RCC 7860 (cell line): ENCODE measurements at places on chromosomes 3 and 15.

- no peak for DNase-seq
Measured at GRCh38 chr3:70970171-70970570, 613.4 kb downstream of the FOXP1 start.

GRCh38 chr3:188322135-188322887 lies 168.4 kb downstream of the LPP start:
- no peak for DNase-seq

DNA sequence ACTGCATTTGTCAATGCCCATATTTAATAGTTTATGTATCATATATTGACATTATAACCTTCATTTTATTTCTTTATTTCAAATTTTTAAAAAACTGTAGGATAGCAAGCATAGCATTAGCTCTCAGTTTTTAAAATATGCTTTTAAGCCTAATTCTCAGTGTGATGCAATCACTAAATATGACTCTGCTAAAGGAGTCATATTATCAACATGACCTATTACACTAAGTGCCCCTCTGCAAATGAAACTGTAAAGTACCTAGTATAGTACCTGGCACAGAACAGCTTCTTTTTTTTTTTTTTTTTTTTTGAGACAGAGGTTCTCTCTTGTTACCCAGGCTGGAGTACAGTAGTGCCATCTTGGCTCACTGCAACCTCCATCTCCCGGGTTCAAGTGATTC lies 179.4 kb upstream of the CGNL1 start:
- DNase-seq, result no peak

DNA sequence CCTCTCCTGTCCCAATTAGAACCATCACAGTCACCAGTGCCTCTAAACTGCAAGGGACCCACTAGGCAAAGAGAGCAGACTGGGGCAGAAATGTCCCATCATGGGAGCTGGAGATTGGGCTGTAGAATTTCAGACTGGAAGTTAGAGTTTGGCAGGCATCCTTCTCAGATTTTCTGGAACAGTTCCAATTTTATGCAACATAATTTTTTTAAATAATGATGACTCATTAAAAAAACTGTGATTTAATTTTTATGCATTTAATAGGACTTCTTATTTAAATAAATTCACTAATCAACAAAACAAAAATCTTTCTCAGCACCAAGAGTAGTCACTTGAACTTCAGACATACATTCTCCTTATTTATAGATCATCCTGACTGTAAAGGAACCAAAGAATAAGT lies 84.6 kb upstream of the SLC7A14 start:
- DNase-seq, result no peak

- DNase-seq, result peak; percentile 91
Measured at GRCh38 chr3:117622171-117622841, 912.7 kb downstream of the TUSC7 start.

DNA sequence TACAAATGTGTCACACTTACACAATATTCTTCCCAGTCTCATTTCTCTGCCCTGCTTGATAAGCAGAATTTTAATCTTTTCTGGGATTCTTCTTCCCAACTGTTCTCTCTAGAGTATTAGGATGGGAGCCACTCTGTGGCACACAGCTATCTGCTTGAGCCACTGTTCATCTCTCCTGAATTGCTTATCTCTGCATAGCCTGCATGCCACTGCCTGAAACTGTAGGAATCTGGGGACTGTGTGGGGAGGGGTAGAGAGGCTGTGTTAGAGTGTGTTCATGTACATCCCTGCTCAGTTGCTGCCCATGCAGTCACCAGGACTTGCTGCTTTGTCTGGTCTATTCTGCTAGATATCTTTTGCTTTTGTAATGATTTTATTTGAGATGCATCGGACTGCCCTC lies 2.3 kb upstream of the OR4F6 start:
- DNase-seq, result no peak

GRCh38 chr3:178439504-178439903 lies 96.7 kb upstream of the KCNMB2 start:
- DNase-seq, result peak; percentile 17

GRCh38 chr3:134446800-134447199 lies 39.0 kb downstream of the ANAPC13 start:
- DNase-seq, result peak; percentile 41

GRCh38 chr3:44330444-44330843 lies 8.1 kb upstream of the TCAIM start:
- DNase-seq, result no peak

DNA sequence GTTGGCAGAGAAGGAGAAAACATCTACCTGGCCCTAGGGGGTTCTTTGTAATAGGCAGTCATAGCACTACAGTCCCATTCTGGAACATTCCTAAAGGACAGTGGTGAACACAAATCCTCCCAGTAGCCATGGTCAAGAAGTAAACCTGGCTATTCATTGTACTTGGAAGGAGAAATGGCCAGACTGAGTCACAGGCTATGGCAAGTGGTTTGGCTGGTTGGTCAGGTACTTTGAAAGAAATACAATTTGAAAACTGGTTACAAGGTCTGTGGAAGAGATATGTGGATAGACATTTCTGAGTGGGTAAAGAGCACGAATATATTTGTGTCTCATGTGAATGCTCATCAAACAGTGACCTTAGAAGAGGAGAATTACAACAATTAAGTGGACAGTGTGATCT lies 33.0 kb upstream of the FAN1 start:
- no peak for DNase-seq

DNA sequence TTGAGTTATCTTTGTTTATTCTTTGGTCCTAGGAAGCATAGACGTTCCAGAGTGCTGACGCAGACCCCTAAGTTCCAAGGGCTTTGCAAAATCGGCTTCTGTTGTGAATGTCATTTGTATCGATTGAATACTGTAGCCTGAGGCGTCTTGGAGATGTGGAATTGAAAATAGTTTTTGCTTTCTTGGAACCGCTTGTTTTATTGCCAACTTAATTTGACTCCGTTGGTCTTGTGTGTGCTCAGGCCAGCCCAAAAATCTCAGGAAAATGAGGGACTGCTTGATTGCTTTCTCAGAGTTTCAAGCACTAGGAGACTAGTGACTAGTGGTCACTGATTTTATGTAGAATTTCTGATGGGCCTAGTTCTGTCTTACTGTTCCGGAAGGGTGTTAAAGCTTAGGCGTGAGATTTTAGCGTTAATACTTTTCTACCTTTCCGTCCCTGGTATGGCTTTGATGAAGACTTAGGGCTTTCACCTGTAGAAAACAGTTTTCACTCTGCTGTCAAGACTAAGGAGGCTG lies 263 bp upstream of the UTS2B start:
- peak; percentile 44 for DNase-seq

- DNase-seq, result no peak
Measured at GRCh38 chr3:76888856-76889255, 151.0 kb upstream of the ROBO2 start.

DNA sequence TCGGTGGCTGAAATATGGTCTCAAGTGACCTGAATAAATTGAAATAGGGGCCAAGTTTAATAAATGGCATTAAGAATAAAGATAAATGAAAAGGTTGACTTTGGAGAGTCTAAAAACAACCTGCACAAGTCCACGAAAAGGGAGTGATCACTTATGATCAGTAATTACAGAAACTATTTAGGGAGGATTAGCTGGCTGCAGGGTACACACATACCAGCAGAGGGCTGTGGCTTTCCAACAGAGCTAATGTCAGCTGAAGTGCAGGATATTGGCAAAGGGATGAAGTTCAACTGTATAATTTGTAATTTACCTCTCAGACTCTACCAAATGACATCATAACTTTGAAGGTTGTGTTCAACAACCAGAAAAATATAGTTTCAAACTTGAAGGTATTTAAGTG lies 86.8 kb downstream of the SYNPR start:
- DNase-seq, result no peak

- no peak for DNase-seq
Measured at GRCh38 chr15:85758655-85758978, 36.1 kb downstream of the KLHL25 start.

DNA sequence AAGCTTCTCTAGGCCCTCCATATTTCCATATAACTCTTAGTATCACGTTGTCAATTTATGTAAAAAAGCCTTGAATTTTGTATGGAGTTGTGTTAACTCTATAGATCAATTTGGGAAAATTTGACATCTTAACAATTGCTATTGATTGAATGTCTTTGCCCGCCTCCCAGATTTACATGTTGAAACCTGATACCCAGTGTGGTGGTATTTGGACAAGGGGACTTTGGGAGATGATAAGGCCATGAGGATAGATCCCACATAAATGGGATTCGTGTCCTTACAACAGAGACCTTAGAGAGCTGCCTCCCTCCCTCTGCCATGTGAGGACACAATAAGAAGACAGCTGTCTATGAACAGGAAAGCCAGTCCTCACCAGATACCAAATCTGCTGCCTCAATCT lies 21.1 kb upstream of the TNK2 start:
- no peak for DNase-seq

GRCh38 chr3:121660356-121661171 lies at the start of gene HCLS1:
Gene HCLS1, minus strand, starts transcription at chr3:121660903. Its CDS starts 2,556 bp downstream, at chr3:121658347.
- DNase-seq, result no peak

DNA sequence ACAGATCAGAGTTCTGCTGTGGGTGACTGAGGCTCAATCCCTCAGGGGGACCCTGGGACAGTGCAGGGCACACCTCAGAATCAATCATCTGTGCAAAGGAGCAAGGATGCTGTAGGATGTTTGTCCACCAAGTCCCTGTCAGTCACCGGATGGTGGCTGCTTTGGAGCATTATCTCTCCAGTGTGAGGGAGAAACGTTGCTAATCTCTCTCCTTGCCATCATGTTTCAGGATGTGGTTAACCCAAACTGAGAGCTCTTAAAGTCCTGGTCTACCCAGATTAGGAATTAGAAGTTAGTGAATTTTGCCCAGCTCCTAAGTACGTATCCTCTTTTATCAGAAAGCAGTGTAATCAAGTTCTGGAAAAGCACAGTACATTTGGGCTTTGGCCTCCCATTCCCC lies 26.2 kb upstream of the LRRC3B start:
- DNase-seq, result no peak

DNA sequence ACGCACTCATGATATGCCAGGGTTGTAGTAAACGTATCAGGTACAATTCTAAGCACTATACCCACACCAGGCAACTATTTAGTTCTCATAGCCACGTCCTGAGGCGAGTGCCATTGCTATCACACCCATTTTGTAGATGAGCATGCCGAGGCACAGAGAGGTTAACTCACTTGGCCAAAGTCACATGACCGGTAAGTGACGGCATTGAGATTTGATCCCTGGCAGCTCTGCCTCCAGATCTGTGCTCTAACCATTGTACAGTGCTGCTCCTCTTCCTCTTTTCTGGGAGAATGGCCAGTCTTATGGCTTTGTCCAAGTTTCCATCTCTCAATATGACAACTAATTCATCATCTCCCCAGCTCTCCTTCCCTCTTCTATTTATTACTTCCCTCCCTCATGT lies 18.9 kb upstream of the ATP2B2 start:
- no peak for DNase-seq

DNA sequence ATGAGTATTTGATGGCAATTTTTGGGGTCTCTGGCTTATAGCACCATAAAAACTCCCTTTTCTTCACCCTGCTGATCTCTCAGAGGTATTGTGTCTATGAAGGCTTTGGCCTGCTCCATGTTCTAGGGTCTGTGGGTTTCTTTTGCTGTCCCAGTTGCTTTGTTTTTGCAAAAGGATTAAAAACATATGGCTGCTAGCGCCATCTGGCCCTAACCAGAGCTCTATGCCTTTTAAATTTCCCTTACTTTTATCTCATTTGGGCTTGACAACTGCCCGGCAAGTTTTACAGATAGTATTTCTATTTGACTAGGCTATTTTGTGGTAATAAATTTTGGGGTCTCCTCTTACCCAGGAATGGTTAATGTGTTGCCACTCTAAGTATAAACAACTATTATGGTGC lies 6.4 kb upstream of the GHRL start:
- DNase-seq, result no peak

DNA sequence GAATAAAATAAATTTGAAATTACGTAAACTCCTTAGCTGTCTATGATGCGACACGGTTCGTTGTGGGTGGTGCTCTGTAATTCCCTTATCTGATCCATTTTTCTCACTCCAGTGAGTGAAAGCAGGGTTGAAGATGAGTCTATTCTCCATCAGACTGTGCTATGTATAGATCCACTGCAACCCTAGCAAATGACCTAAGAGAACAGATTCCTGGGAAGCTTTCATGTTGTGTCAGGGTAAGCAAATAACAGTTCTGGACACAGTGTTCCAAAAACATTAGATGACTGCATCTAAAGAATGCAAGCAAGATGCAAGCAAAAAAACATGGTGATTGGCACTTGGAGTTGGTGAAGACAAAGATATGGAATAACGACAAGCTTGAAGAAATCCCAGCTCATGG lies 239.3 kb downstream of the SLC9A9 start:
- DNase-seq, result no peak

DNA sequence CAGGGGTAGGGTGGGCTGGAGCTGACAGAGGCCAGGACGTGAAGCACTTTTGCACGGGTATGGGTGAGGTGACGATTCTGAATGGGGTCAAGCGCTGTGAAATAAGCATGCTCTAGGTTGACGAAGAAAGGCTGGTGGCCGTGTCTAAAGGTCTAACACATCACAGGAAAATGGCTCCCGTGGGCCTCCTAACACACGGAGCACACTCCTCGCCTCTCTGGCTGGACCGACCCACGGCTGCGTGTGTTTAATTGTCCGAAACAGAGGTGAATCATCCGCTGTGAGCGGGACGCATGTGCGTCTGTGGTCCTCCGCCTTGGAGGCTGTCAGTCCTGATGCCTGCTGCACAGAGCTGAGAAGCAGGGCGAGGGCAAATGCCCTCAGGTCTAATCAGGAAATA lies 130.6 kb downstream of the NSMCE3 start:
- DNase-seq, result no peak

DNA sequence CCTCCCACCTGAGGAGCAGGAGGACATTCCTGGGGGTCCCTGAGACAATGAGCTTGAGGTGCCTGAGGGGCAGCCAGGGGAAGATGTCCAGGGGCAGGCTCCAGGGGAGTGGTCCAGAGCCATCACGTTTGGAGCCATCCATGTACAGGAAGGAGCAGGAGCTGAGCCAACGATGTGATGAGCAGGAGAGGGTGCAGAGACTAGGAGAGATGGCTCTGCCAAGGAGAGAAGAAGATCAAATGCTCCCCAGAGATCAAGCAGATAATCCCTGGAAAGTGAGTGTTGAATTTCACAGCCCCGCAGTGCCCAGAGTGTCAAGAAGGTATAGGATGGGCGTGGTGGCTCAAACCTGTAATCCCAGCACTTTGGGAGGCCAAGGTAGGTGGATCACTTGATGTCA lies 97.8 kb upstream of the HERC1 start:
- no peak for DNase-seq

DNA sequence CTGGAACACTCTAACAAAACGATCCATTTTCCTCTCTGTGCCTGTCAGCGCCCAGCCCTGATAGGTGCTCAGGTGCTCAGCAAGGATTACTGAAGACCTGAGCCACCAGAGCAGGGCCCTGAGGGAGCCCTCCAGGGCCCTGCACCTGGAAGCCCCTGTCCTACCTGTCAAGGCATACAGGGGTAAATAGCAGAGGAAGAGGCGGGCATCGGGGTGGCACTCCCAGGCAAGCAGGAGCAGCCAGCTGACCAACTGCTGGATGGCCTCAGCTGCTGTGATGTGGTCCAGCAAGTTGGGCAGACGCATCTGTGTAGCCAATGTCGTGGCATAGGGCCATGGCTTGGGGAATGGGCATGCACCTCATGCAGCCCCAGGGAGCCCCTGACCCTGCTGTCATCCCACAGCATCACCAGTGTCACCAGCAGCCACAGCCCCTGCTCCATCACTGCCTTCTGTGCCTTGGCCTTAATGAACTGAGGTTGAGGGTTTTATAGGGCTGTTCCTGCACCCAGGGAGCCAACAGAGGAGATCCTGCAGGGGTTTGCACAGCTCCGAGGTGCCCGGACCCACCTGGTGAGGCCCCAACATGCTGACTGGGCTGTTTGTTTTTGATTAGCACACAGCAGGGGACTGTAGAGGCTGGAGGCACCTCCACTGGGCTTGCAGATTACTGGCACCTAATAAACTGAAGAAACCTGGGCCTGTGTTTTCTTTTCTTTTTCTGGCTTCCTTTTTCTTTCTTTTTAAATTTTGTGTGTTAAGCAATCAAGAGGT lies 7.9 kb upstream of the WDR6 start:
- no peak for DNase-seq
